ENCODE measurements at places on chromosomes 6 and 20.
A peak's percentile ranks its signal among the peaks of the same experiment; 100 is the strongest.

DNA sequence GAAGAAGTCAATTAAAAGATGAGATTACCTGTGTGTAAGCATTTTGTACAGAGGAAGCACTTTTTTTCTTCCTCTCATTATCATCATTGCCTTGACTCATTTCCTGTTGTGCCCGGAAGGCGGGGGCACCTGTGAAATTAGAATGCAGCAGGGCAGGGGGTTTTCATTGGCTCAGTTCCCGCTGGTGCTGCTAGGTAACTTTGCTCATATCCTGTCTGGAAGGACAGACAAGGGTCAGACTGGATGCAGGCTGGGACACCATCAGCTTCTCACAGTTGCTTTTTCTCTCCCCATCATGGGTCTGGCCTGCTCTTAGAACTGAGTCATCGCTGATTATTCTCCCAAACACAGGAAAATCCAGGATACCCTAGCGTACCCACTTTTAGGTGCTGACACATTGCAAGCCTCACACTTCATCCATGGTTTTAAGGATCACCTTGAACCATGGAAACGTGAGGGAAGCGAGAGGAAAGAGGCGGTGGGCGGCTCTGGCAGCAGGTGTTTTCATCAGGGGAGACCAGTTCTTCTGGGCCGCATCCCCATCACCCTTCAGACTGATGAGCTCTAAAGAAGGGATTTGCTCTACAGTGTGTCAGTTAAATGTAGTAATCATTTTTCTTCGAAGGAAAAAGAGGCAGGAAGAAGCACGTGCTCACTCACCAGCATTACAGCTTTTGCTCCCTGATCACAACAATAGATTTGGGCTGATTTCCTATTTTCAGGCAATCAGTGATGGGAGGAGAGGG is 195.7 kb upstream of the SASH1 start:
- H3K36me3 ChIP-seq: no peaks in the 10 kb centered on the region
- DNase-seq: no peak
- H3K4me1 ChIP-seq: no peaks in the 10 kb centered on the region
- H3K4me3 ChIP-seq: no peak overlapping the region

DNA sequence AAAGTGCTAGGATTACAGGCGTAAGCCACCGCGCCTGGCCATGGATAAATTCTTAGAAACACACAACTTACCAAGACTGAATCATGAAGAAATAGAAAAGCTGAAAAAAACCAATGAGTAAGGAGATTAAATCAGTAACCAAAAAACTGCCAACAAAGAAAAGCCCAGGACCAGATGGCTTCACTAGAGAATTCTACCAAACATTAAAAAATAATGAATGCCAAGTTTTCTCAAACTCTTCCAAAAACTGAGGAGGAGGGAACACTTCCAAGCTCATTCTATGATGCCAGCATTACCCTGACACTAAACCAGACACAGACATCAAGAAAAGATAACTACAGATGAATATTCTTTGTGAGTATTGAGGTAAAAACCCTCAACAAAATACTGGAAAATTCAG is 44.3 kb downstream of the USP49 start:
- no peaks in the 10 kb centered on the region for H3K36me3 ChIP-seq
- H3K4me1 ChIP-seq: no peaks in the 10 kb centered on the region
- DNase-seq: no peak
- H3K27ac ChIP-seq: no peak overlapping the region
- H3K4me3 ChIP-seq: no peak overlapping the region

- DNase-seq: no peak
- no peak overlapping the region for H3K4me3 ChIP-seq
- H3K27ac ChIP-seq: no peak overlapping the region
- no peaks in the 10 kb centered on the region for H3K27me3 ChIP-seq
- no peaks in the 10 kb centered on the region for H3K36me3 ChIP-seq
Measured at GRCh38 chr20:59683181-59683580, 78.8 kb downstream of the PHACTR3 start.

DNA sequence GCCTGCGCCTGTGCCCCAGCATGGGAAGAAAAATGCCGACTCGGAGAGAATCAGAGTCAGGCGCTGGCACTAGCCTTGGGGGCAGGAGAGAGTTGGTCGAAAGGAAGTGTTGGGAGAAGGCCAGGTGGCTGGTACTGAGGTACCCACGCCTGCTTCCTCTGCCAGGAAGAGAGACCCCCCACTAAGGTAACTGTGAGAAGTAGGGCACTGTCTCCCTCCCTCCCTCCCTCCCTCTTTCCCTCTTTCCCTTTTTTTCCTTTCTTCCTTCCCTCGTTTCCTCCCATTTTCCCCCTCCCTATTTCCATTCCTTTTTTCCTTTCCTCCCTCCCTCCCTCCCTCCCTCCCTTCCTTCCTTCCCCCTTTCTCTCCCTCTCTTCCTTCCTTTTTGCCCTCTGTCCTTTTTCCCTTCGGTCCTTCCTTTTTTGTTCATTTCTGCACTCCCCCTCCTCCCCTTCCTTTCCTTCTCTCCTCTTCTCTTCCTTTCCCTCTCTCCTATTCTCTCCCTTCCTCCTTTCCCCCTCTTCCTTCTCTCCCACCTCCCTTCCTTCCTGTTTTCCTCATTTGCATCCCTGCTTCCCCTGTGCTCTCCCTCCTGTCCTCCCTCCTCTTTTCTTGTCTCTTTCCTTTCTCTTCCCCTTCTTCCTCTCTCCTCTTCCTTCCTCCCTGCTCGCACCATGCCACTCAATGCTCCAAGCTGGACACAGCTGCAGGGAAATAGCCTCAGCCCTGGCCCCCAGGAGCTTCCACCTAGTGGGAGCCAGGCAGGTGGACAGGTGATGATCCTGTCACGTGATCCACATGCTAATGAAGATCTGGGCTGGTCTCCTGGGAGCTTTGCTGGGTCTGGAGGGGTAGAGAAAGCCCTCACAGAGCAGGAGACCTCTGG is 148.0 kb downstream of the DHX35 start:
- H3K4me1 ChIP-seq: no peaks in the 10 kb centered on the region
- H3K27ac ChIP-seq: no peak overlapping the region
- no peak overlapping the region for H3K4me3 ChIP-seq
- no peaks in the 10 kb centered on the region for H3K36me3 ChIP-seq
- H3K27me3 ChIP-seq: peaks cover 2% of the 10 kb centered on the region
- DNase-seq: no peak

GRCh38 chr6:22364306-22364705 is 67.5 kb upstream of the PRL start:
- H3K27ac ChIP-seq: no peak overlapping the region
- no peaks in the 10 kb centered on the region for H3K27me3 ChIP-seq
- H3K36me3 ChIP-seq: no peaks in the 10 kb centered on the region
- H3K4me1 ChIP-seq: no peaks in the 10 kb centered on the region
- DNase-seq: no peak

DNA sequence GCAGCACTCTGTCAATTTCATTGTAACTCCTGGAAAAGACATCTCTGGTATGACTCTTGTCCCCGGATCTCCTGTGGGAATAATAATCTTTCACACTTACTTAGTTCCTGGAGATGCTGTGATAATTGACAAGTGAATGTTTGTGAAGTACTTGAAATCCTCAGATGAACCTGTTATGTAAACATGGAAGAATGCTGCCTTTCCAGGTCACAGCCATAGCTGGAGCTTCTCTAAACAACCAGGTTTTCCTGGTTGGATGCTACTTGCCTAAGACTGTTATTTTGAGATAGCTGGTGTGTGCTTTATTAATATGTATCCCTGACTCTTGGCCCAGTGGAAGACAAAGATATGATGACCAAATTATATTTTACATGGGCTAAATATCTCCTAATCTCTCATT is 228.6 kb downstream of the KCNQ5 start:
- H3K4me3 ChIP-seq: no peak overlapping the region
- no peak for DNase-seq
- H3K36me3 ChIP-seq: no peaks in the 10 kb centered on the region
- no peak overlapping the region for H3K27ac ChIP-seq

- no peak overlapping the region for H3K4me3 ChIP-seq
- H3K36me3 ChIP-seq: no peaks in the 10 kb centered on the region
- H3K4me1 ChIP-seq: no peaks in the 10 kb centered on the region
Measured at GRCh38 chr6:169176361-169176991, 77.2 kb downstream of the THBS2 start.

GRCh38 chr6:39086294-39086693 is 28.7 kb downstream of the SAYSD1 start:
- no peaks in the 10 kb centered on the region for H3K27me3 ChIP-seq
- no peak overlapping the region for H3K27ac ChIP-seq
- H3K36me3 ChIP-seq: no peaks in the 10 kb centered on the region
- no peak overlapping the region for H3K4me3 ChIP-seq
- no peaks in the 10 kb centered on the region for H3K4me1 ChIP-seq
- no peak for DNase-seq

DNA sequence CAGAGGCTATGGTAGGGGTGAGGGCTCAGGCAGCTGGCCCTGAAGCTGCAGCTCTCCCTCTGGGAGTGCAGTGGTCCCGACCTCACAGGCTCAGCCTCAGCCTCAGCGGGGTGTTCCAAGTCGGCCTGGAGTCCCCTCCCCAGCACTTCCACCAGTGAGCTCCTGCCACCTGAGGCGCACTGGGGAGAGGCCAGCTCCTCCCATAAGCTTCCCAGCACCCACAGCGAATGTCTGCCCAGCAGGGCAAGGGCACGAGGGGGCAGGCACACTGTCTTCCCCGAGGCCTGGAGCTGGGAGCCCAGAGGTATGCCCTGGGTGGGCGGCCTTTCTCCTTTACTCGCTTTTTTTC is 53.2 kb upstream of the SLCO4A1 start:
- no peak for DNase-seq
- peaks cover 4% of the 10 kb centered on the region for H3K27me3 ChIP-seq
- no peaks in the 10 kb centered on the region for H3K36me3 ChIP-seq
- H3K27ac ChIP-seq: no peak overlapping the region

DNA sequence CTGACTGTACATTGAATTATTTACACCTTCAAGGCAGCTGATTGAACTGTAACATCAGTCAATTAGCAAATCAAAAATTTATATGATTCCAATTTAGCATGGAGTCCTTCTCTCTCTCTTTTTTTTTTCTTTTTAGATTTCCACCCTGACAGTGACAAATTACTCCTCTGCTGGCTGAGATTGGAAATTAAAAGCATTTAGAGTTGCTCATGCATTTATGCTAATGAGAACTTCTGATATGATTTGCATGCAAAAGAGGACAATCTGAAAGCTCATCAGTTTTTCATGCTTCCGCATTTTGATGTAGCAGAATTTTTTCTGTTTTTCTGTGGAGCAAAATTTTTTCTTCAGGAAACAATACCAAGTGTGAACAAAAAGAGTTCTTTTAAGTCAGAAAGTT is 130.5 kb upstream of the NOX3 start:
- no peak for DNase-seq
- H3K36me3 ChIP-seq: no peaks in the 10 kb centered on the region
- H3K4me3 ChIP-seq: no peak overlapping the region
- no peaks in the 10 kb centered on the region for H3K27me3 ChIP-seq
- H3K27ac ChIP-seq: no peak overlapping the region
- H3K4me1 ChIP-seq: no peaks in the 10 kb centered on the region

DNA sequence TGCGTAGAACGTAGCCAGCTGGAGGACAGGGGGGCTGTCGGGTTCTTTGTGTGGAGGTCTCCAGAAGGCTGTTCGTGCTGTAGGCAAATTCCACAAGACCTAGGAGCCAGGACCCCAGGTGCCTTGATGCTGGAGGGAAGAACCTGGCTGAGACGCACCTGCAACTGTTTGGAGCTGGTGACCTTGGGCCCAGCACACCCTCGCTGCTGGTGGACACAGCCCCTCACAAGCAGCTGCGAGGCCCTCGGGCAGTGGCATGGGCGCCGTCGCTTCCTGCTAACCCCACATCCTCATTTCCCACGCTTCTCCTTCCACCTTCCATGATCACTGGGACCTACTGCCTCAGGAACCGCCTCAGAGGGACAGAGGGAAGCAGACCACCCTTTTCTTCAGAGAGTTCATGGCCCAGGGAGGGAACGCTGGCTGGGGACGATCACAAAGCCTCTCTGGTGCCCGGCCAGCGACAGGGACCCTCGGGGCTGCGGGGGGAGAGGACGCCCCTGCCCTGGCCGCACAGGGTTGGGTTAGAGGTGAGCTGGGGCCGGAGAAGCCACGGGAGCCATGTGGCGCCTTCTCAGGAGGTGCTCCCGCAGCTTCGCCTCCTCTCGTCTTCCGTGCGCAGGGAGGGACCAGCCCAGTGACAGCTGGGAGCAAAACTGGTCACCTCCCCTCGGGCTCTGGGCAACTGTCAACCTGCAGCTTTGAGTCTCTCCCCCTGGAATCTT is 18.4 kb downstream of the DLL1 start:
- no peaks in the 10 kb centered on the region for H3K36me3 ChIP-seq
- no peak overlapping the region for H3K27ac ChIP-seq
- peaks cover 2% of the 10 kb centered on the region for H3K4me1 ChIP-seq
- DNase-seq: peak; percentile 68

- no peak overlapping the region for H3K27ac ChIP-seq
- no peak for DNase-seq
- H3K36me3 ChIP-seq: no peaks in the 10 kb centered on the region
- H3K4me1 ChIP-seq: no peaks in the 10 kb centered on the region
- H3K4me3 ChIP-seq: no peak overlapping the region
- H3K27me3 ChIP-seq: peaks cover 3% of the 10 kb centered on the region
Measured at GRCh38 chr20:1190847-1191246, 6.1 kb upstream of the TMEM74B start.

- no peaks in the 10 kb centered on the region for H3K36me3 ChIP-seq
- H3K4me3 ChIP-seq: no peak overlapping the region
- H3K27ac ChIP-seq: no peak overlapping the region
- DNase-seq: no peak
- H3K4me1 ChIP-seq: no peaks in the 10 kb centered on the region
- no peaks in the 10 kb centered on the region for H3K27me3 ChIP-seq
Measured at GRCh38 chr6:77072694-77073409, 390.4 kb downstream of the HTR1B start.

DNA sequence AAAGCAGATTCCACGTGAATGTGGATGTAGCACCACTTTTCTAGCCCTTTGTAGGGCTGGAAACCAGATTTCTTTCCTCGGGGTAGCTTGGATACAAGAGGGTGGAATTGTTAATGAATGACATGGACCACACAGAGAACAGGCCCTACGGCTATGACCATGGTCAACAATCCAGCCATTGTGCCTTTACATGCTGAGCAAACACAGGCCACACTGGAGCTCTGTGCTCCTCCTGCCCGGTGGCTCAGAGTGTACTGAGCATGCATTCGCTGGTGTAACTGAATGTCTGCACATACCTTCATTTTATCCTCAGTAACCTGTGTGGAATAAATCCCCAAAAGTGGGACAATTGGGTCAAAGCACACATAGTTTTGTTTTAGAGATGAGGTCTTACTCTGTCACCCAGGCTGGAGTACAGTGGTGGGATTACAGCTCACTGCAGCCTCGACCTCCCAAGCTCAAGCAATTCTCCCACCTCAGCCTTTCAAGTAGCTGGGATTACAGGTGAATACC is 32.8 kb downstream of the LRP11 start:
- H3K36me3 ChIP-seq: no peaks in the 10 kb centered on the region
- no peaks in the 10 kb centered on the region for H3K27me3 ChIP-seq
- peak; percentile 51 for DNase-seq
- no peak overlapping the region for H3K27ac ChIP-seq
- H3K4me1 ChIP-seq: no peaks in the 10 kb centered on the region

DNA sequence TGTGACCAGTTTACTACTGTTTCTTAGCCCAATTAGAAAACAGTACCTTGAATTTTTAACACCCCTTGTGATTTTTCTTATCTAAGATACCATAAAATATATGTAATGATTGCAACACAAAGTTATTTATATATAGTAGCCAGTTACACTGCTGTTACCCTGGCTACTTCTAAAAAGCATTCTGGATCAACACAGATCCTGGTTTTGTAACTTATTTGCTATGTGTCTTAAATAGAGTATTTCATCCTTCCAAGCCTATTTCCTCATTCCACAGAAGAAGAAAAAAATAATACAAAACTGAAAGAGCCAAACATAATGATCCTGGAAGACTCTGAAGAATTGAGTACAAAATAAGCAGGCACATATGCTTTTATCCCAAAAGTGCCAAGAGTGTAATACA is 19.0 kb upstream of the GSTA4 start:
- H3K4me3 ChIP-seq: no peak overlapping the region
- no peaks in the 10 kb centered on the region for H3K4me1 ChIP-seq
- H3K27me3 ChIP-seq: no peaks in the 10 kb centered on the region
